Activated T-cell treated with anti-CD3 and anti-CD28 coated beads for 1 hour (primary cell): ENCODE measurements at places on chromosomes 6 and 20.

DNA sequence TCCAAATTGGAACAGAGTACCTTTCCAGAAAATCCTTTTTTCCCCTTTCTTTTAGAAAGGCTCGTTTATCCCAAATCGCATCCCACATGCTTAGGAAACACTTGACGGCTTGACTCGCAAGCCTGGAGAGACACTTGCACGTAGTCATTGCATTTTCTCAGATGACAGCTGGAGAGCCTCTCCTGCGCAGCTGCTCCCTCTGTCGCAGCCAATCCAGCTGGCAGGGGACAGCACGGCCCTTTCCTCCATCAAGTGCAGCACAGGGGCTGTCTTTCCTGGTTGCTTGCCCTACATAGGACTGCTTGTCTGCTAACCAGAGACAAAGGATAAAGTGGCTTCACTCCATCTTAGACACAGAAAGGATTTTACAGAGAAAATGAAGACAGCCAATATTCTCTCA lies 77.6 kb upstream of the RGS17 start:
- DNase-seq = no peak

DNA sequence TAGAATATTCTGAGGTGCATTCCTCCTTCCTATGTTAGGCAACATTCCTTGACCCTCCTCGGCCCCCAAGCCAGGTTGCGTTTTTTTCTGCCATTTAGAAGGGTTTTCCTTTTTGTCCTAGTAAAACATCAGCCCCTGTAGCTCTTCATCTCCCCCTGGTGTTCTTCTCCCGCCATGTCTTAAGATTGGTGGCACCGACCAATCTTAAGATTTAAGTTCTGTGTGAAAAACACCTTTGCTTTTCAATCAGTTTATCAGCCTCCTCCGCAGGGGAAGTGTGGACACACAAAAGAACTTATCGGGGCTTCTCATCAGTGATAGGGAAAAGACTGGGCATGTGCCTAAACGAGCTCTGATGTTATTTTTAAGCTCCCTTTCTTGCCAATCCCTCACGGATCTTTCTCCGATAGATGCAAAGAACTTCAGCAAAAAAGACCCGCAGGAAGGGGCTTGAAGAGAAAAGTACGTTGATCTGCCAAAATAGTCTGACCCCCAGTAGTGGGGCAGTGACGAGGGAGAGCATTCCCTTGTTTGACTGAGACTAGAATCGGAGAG lies 719 bp upstream of the EDN1 start:
- peak; percentile 15 for DNase-seq

DNA sequence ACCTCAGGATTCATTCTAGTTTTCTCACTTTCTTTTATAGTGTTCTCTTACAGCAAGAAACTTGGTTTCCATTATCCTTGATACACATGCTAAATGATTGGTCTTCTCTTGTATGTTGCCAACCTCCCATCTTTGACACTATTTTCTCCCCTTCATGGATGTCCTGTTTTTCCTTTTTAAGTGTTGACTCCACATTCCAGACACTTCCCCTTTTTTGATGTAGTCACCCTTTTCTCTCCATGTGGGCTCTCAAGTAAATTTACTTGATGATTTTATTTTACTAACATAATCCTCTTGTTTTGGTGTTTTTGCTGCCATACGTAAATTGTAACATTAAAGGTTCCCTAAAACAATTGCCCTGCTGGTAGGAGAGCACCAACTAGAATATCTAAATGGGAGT lies 148.1 kb downstream of the ZFAND3 start:
- DNase-seq = no peak

DNA sequence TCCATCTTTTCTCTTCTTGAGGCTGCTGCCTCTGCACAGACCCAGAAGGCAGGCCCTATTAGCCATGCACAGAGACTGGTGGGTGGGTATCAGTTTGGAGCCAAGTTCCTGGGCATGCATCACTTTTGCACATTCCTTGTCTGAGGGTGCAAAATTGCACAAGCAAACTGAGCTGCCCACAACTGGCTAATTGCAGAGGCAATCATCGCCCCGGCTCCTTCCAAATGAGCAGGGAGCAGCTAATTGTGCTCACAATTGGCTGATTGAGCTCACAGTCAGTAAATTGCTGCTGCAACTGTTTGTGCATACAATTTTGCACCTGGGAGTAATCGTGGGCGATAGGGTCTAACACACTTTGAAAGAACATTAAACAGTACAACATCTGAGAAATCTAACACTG lies 511.4 kb downstream of the DHX35 start:
- DNase-seq = no peak

DNA sequence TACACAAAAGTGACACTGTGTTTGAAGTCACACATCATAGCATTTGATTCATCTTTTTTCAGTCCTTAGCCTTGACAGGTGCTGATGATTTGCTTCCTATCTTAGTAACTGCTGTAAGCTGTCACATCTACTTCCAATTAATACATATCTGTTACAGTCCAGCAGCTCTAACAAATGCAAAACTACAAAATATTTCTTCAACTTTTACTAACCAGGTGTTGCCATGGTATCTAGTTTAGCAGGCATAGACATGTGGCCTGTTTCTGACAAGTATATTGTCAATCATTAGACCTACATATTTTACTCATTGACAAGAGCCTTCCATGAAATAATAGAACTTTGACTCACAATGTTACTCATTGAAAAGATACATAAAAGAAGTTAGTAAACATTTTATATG lies 1159.7 kb downstream of the GRIK2 start:
- no peak for DNase-seq

GRCh38 chr20:10553326-10553984 lies 118.3 kb downstream of the SLX4IP start:
- DNase-seq = peak; percentile 16

DNA sequence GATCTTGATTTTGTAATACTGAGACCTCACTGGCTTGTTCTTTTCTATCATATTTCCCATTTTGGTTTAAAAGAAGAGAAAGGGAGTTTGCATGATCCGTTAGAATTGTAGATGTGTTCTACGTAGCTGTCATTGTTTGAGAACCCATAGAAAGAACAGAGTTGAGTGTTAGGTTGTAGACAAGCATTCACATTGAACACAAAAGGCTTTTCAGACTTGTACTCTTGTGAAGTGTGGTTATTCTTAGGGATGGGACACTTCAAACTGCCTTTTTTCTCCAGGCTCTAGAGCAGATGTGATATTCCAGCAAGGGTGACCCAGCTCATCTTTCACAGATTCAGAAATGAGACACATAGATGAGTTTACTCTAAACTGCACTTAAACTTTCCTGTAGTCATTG lies 19.9 kb downstream of the FOXO3 start:
- no peak for DNase-seq

GRCh38 chr20:23222531-23223200 lies 127.9 kb upstream of the NXT1 start:
- no peak for DNase-seq

GRCh38 chr20:23190557-23190956 lies 104.4 kb upstream of the CD93 start:
- no peak for DNase-seq

DNA sequence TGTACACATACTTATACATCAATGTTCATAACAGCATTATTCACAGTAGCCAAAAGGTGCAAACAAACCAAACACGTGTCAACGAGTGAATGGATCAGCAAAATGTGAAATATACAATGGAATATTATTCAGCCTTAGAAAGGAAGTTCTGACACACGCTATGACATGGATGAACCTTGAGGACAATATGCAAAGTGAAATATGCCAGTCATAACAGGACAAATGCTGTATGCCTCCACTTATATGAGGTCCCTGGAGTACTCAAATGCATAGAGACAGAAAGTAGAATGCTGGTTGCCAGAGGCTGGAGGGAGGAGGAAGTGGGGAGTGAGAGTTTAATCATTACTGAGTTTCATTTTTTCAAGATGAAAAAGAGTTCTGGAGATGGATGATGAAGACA lies 37.8 kb upstream of the IGF2R start:
- no peak for DNase-seq

GRCh38 chr6:144574796-144575195 lies 289.7 kb downstream of the UTRN start:
- no peak for DNase-seq

GRCh38 chr6:15673666-15674065 lies 10.8 kb upstream of the DTNBP1 start:
- DNase-seq = no peak

GRCh38 chr6:32937230-32937633 lies 3.6 kb downstream of the HLA-DMB start:
- no peak for DNase-seq

DNA sequence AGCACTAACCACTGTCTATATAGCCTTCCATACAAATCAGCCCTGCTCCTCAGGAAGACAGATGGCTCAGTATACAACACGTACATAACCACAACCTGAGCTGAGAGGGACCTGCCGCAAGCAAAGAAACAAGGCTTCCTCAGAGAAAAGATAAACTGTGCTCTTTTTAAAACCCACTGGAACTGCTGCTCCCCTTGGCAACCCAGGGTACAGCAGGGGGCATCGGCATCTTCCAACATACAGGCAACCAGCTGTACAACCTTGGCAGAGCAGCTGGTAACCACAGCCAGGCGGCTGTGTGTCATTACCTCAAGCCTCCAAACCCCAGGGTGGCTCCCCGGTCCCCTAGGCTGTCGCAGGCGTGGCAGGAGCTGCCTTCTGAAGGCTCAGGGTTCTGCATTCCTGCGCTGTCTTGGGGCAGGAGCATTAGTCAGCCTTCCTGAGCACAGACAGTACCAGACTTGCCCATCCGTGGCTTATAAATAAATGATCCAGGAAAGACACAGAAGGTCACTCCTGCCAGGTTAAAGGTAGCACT lies 249.5 kb downstream of the ADGRG6 start:
- DNase-seq = peak; percentile 37

DNA sequence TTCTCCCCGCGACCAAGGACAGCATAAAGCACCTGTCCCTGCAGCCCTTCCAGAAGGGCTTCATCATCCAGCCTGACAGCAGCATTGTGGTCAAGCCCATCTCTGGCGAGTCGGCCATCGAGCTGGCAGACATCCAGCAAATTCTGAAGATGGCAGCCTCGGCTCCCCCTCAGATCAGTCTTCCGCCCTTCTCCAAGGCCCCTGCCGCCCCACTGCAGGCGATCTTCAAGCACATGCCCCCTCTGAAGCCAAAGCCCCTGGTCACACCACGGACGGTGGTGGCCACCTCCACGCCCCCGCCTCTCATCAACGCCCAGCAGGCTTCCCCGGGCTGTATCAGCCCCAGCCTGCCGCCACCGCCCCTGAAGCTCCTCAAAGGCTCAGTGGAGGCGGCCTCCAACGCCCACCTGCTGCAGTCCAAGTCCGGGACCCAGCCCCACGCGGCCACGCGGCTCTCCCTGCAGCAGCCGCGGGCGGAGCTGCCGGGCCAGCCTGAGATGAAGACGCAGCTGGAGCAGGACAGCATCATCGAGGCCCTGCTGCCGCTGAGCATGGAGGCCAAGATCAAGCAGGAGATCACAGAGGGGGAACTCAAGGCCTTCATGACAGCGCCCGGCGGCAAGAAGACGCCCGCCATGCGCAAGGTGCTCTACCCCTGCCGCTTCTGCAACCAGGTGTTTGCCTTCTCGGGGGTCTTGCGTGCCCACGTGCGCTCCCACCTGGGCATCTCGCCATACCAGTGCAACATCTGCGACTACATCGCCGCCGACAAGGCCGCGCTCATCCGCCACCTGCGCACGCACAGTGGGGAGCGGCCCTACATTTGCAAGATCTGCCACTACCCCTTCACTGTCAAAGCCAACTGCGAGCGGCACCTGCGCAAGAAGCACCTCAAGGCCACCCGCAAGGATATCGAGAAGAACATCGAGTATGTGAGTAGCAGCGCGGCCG lies 83.3 kb downstream of the SSR1 start:
- DNase-seq = no peak

- no peak for DNase-seq
These were observed 75.8 kb upstream of the AFDN start for GRCh38 chr6:167750956-167751358.

- DNase-seq = no peak
These were observed 144.1 kb upstream of the PDE7B start for GRCh38 chr6:135707426-135707825.

- no peak for DNase-seq
These were observed 62.1 kb downstream of the FOXO3 start for GRCh38 chr6:108622641-108623298.

GRCh38 chr6:12269110-12269509 lies 21.1 kb upstream of the EDN1 start:
- DNase-seq = no peak

- no peak for DNase-seq
These were observed 68.7 kb downstream of the TXNDC5 start for GRCh38 chr6:7841781-7842468.

DNA sequence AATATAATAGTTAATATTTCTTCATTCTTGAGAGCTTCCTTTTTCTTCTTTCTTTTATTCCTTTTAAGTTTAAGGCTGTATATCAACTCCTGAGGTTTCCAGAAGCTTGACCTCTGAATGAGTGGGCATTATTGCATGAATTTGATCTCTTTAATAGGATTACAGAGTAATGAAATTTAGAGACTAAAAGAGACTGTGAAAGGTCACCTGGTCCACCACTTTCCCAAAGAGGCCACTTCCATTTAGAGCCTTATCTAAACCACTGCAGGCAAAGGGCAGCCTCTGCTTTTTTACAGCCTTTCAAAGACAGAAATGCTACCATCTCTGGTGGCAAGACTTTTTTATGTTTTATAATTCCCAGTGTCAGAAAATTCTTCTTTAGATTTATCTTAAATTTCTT lies 215.3 kb upstream of the HS3ST5 start:
- no peak for DNase-seq

- DNase-seq = no peak
These were observed 78.4 kb downstream of the GMPR start for GRCh38 chr6:16316741-16317251.

DNA sequence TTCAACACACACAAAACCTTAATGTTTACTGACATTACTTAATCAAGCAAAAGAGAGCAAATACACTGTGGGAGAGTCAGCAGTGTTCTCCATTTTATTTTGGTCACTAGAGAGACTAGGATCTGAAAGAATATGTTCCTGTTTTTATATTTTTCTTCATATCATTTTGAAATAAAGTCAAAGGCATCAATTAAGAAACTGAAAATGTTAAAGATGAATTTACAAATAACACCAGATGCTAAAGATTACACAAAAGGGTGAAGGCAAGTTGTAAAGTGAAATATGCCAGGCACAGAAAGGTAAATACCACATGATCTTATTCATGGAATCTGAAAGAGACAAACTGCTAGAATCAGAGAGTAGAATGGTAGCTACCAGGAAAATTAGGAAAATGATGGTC lies 60.3 kb upstream of the FABP7 start:
- no peak for DNase-seq

DNA sequence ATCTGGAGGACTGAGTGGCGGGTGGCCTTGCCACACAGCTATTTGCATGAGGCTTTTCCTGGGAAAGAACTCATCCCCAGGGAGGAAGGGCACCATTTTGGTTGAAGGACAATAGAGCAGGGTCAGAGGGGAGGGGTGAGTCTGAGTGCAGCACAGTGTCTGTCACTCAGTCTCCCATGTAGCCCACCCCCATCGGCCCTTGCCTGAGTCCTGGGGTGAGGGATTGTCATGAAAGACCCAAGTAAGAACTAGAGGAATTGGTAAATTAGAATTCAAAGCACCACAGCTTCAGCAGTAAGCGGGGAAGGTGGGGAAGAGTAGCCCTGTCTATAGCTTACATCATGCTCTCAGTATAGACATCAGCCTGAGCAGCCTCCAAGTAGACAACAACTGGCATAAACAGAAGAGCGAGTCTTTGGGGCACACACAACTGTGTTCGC lies 90.4 kb upstream of the TMEM30A start:
- DNase-seq = no peak
